ENCODE measurements at places on chromosomes 1 and 21.
A peak's percentile ranks its signal among the peaks of the same experiment; 100 is the strongest.

DNA sequence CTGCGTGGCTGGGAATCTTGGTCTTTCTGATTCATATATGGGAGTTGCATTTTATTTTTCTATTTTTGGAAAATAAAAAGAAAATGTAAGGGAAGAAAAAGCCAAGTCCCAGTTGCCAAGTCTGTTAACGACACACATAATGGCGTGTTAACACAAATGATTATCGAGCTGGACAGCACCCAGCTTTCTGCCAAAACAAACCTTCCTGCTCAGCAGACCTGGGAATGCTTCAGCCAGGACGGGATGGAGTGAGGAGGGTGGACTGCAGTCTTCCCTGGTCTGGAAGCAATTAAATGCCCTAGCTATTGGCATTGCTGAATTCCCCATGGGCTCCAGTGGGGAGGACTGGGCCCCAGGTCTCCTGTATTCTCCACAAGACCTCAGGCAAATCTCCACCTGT lies 184.2 kb upstream of the USP24 start:
- H3K4me1 ChIP-seq, result no peaks in the 10 kb centered on the region
- H3K4me3 ChIP-seq, result no peak overlapping the region
- no peak overlapping the region for H3K27ac ChIP-seq
- H3K36me3 ChIP-seq, result no peaks in the 10 kb centered on the region

- no peaks in the 10 kb centered on the region for H3K36me3 ChIP-seq
- no peak overlapping the region for H3K4me3 ChIP-seq
These were observed 190.0 kb upstream of the SAMSN1 start for GRCh38 chr21:14736162-14736561.

DNA sequence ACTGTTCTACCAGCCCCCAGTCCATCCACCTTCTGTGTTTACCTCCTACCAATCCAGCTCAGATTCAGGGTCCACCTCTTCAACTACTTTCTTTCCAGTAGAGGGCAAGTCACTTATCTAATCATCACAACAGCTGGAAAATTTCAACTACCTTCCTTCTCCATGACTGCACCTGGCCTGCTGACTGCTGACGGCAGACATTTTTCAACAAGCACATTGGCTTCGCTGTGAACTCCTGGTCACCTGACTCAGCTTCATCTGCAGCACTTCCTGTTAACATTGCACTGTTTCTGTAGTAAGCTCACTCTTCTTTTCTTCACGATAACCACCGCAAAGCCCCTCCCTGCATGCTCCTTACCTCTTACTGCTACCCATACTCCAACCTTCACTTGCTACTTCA lies 405.7 kb downstream of the NTNG1 start:
- no peaks in the 10 kb centered on the region for H3K4me1 ChIP-seq
- H3K27ac ChIP-seq, result no peak overlapping the region
- H3K27me3 ChIP-seq, result no peaks in the 10 kb centered on the region
- no peak for DNase-seq
- H3K4me3 ChIP-seq, result no peak overlapping the region

- H3K27me3 ChIP-seq, result no peaks in the 10 kb centered on the region
- no peaks in the 10 kb centered on the region for H3K36me3 ChIP-seq
- H3K4me3 ChIP-seq, result no peak overlapping the region
- no peaks in the 10 kb centered on the region for H3K4me1 ChIP-seq
- no peak for DNase-seq
- no peak overlapping the region for H3K27ac ChIP-seq
These were observed 102.8 kb downstream of the KCTD3 start for GRCh38 chr1:215669806-215670491.

GRCh38 chr1:109255097-109255651 lies 5.8 kb downstream of the CELSR2 start:
- no peak overlapping the region for H3K4me3 ChIP-seq
- no peak for DNase-seq
- H3K27me3 ChIP-seq, result no peaks in the 10 kb centered on the region
- no peaks in the 10 kb centered on the region for H3K36me3 ChIP-seq
- no peak overlapping the region for H3K27ac ChIP-seq

DNA sequence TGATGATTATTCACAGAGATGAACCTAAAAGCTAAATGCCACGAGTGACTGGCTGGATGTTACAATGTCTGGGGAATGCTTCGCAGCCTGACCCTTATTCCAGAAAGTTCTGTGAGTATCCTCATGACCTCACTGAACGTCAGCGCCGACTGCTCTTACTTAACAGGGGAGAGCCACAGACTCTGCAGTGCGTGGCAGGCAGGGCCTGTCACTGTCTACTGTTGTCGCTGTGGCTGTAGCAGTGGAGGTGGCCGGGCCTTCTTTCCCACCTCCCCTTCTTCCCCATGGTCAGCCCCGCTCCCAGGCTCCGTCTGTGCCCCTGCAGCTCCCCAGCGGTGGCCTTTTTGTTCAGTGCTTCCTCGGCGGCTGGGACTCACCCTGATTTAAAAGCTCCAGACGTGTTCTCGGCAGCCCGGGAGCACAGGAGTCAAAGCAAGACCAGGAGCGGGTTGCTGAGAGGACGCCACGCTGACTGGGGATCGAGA lies 52.2 kb upstream of the TARBP1 start:
- peak overlapping the region; percentile 99 for H3K27ac ChIP-seq
- peak overlapping the region; percentile 25 for H3K4me3 ChIP-seq
- DNase-seq, result peak; percentile 59
- peaks cover 80% of the 10 kb centered on the region for H3K4me1 ChIP-seq
- H3K36me3 ChIP-seq, result no peaks in the 10 kb centered on the region

DNA sequence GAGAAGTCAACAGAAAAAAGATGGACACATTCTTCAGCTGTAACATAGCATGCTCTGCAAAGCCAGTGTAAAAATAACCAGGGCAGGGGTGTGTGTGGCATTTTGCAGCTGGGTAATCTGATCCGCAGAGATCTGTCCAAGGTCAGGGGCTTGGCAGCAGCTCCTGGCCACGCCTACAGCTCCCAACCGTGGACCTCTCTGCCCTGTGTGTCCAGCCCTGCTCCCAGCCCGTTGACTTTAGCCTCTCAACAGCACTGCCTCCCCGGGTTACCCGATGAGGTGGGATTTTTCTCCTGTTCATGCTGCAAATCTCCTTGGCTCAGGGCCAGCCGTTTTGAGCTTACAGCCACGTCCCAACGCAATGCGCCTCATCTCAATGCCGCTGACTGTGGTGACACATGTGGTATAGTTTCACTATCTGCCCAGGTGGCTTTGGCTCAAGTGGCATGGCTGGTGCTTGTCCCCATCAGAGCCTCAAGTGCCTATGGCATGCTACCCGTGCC lies 68.1 kb downstream of the VWA5B1 start:
- H3K36me3 ChIP-seq, result no peaks in the 10 kb centered on the region
- H3K27me3 ChIP-seq, result no peaks in the 10 kb centered on the region
- peak overlapping the region; percentile 53 for H3K27ac ChIP-seq
- no peak overlapping the region for H3K4me3 ChIP-seq
- peak; percentile 79 for DNase-seq

GRCh38 chr21:39051588-39051949 lies 131.7 kb downstream of the PSMG1 start:
- no peaks in the 10 kb centered on the region for H3K27me3 ChIP-seq
- H3K4me3 ChIP-seq, result no peak overlapping the region
- no peak overlapping the region for H3K27ac ChIP-seq
- H3K4me1 ChIP-seq, result no peaks in the 10 kb centered on the region

DNA sequence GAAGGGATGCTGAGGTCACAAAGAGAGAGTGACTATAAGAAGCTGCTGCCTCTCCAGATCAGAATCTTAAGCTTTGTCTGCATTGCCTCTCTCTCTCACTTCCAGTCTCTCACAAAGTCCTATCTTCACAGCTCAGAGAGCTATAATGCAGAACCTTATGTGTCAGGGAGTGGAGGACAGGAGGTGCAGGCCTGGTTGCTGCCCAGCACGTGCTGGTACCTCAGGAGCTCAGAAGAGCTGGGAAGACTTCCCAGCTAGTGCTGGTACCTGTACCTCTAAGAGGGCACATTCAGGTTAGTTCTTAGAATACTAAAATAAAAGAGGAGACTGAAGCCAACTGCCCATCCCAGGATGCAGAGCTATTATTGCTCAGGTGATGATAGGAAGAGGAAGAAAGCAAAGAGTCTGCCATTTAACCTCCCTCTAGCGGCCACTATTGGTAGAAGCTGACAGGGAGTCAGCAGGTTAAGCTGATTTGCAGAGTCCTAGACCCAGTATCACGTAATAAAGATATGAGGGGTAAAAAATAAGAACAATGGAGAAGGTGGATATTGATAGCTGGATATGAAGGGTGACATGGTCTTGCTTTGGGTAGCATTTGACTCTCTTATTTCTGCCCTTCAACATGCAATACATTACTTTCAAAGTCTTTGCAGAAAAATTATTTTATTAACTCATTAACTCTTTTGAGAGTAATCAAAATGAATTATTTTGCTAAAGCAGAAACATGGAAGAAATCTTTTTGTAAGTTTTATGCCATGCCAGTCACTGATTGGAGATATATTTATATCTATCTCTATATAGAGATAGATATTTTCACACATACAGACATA lies 138.1 kb upstream of the HMCN1 start:
- peak; percentile 10 for DNase-seq
- no peak overlapping the region for H3K4me3 ChIP-seq
- no peaks in the 10 kb centered on the region for H3K27me3 ChIP-seq
- no peaks in the 10 kb centered on the region for H3K36me3 ChIP-seq
- no peaks in the 10 kb centered on the region for H3K4me1 ChIP-seq

GRCh38 chr1:201653883-201654282 lies 115.0 kb downstream of the NAV1 start:
- H3K4me1 ChIP-seq, result peaks cover 2% of the 10 kb centered on the region
- H3K27ac ChIP-seq, result no peak overlapping the region
- no peaks in the 10 kb centered on the region for H3K36me3 ChIP-seq
- no peak overlapping the region for H3K4me3 ChIP-seq
- no peaks in the 10 kb centered on the region for H3K27me3 ChIP-seq

DNA sequence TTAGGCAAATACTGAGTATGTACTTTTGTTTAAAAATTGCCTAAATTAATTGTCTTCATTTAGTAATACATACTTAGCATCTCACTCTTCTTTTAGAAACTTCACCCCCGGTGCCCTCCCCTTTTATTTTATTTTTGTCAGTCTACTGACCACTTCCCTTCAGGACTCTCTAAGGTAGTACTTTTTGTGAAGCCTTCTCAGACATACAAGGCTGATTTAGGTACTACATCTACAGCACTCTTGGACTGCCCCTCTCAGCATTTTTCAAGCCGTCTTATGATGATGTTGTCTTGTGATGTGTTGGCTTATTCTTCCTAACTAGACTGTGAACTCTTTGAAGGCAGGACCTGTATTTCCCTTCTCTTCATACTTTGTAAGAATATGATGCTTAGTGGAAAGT lies 24.7 kb downstream of the RPS6KC1 start:
- no peak overlapping the region for H3K4me3 ChIP-seq
- H3K27me3 ChIP-seq, result no peaks in the 10 kb centered on the region
- H3K27ac ChIP-seq, result no peak overlapping the region

GRCh38 chr1:7383671-7384520 lies 387.2 kb upstream of the VAMP3 start:
- H3K27me3 ChIP-seq, result no peaks in the 10 kb centered on the region
- H3K4me1 ChIP-seq, result no peaks in the 10 kb centered on the region
- no peak overlapping the region for H3K4me3 ChIP-seq

- no peaks in the 10 kb centered on the region for H3K36me3 ChIP-seq
- H3K27me3 ChIP-seq, result peaks cover 17% of the 10 kb centered on the region
- no peak overlapping the region for H3K27ac ChIP-seq
- DNase-seq, result no peak
These were observed 80.7 kb downstream of the VWA5B1 start for GRCh38 chr1:20371411-20371810.

GRCh38 chr1:223175633-223176032 lies 32.6 kb upstream of the TLR5 start:
- no peak overlapping the region for H3K27ac ChIP-seq
- no peaks in the 10 kb centered on the region for H3K27me3 ChIP-seq
- no peak overlapping the region for H3K4me3 ChIP-seq
- DNase-seq, result no peak

DNA sequence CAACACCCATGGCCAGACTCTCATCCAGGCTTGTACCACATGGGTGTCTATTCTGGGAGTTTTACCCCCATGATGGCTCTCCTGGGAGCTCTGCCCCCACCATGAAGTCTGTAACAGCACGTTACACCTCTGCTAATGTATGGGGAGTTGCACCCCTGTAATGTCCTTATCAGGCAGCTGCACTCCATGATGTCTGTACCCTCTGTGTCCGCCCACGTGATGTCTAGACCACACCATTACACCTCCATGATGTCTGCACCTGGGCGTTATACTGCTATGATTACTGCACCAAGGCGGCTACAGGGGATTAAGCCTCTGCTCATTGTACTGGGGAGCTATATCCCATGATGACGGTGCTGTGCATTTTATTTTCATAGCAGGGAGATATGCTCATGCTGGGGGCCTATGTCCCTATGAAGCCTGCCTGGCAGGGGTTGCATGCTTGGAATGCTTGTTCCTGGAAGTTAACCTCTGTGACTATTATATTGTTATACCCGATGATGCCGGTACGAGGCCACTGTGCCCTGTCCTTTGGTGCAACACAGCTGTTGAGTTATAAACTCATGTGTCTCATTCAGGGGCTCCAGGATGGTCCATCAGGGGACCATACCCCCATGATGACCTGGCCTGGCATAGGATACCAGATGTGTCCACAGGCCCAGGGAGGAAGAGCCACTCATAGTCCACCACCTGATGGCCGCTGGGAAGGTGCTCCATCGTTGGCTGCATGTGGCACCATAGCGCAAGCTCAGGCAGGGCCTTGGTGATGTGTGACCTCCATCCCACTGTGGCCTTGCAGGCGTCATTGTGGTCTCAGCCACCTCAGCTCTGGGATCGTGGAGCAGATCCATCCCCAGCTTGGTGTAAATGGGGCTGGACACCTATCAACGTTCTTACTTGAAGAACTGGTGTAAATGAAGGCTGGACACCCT lies 12.1 kb downstream of the PTPRF start:
- peaks cover 66% of the 10 kb centered on the region for H3K4me1 ChIP-seq
- peak overlapping the region; percentile 42 for H3K27ac ChIP-seq

- no peak overlapping the region for H3K4me3 ChIP-seq
- no peaks in the 10 kb centered on the region for H3K4me1 ChIP-seq
- H3K27ac ChIP-seq, result no peak overlapping the region
- H3K27me3 ChIP-seq, result no peaks in the 10 kb centered on the region
These were observed 9.2 kb downstream of the ZNF496 start for GRCh38 chr1:247322442-247322841.
